ENCODE measurements at places on chromosomes 2 and 18.

DNA sequence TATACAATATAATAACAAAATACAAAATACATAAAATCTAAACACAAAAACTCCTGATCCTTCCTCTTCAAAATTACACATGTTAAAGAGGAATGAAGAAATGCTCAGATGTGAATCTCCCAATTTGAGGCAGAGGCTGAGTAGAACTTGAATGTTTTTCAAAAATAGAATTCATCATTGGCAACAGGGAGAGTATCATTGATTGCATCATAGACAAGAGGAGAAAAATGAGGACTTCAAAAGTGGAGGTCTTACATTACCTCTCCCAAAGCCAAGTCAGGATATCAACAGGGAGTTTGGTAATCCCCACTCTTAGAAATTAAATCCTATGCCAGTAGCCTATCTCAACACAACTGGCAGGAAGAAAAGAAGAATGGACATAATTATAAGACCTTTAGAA is 2023.9 kb upstream of the CELF4 start:
- DNase-seq, result no peak

DNA sequence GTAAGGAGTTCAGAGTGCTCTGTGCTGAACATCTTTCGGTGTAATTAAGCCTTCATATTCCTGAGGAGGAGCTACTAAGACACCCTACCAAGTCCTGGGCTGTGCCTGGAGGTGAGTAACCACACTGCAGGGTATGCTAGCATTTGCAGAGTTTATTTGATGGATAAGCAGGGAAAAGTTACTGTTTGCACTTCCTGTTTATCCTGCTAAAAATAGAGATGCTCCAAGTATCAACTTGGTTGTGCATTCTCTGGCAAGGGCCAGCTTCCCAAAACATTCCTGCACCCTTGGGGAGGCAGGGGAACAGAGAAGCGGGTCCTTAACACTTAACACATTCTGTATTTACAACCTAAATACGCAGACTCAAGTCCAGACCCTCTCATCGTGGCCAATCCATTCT is 49.8 kb downstream of the PARD6G start:
- DNase-seq, result no peak

DNA sequence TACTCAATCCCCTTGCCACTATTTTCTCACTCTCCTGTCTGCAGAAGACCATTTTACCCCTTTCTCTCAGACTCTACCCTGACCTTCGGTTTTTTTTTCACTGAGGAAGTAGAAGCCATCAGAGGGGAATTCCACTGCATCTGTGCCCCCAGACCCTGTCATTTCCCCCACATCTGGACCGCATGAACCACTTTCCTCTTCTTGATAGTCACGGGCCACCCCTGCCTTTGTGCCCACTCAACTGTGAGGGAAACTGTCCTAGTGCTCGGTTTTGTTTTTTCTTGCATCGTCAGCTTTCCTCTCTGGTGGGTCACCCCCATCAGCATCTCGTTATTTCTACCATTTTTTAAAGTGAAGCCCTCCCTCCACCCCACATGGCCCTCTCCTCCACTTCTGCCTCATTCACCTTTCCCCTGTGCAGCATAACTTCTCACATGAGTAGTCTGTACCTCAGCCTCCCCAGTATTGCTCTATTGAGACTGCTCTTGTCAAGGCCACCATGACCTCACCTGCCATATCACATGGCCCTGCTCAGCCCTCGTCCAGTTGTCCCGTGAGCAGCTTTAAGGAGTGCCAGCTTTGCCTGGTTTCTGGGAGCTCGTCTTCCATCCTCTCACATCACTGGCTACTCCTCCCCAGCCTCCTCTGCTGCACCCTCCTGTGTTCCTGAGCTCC is 32.4 kb downstream of the TMEM87B start:
- DNase-seq, result no peak

GRCh38 chr18:40493316-40493715 is 1461.7 kb upstream of the PIK3C3 start:
- DNase-seq, result no peak

- no peak for DNase-seq
These were observed 138.5 kb upstream of the DLX2 start for GRCh38 chr2:172241222-172241621.

- no peak for DNase-seq
These were observed 31.8 kb upstream of the FAM237A start for GRCh38 chr2:206610451-206610850.

DNA sequence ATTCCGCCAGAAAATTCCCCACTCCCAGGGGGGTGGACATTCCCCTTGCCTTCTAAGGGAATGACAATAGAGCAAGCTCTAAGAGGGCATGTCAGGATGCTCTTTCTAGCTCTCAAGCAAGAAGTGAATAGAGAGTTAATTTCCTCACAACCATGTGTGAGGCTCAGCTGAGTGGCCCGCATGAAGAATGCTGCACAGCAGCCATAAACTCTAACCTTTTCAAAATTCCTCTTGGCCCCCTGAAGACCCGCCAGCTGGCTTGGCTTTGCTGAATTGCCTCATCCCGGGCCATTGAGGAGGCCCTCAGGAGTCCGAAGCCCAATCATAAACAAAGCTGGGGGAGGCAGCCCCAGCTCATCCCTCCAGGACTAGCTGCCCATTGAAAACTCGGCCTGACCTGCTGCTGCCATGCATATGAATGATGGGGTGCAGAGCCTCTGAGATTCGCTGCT is 38.2 kb downstream of the NRP2 start:
- no peak for DNase-seq

GRCh38 chr2:2326068-2327040 is 4.7 kb downstream of the MYT1L start:
- no peak for DNase-seq

DNA sequence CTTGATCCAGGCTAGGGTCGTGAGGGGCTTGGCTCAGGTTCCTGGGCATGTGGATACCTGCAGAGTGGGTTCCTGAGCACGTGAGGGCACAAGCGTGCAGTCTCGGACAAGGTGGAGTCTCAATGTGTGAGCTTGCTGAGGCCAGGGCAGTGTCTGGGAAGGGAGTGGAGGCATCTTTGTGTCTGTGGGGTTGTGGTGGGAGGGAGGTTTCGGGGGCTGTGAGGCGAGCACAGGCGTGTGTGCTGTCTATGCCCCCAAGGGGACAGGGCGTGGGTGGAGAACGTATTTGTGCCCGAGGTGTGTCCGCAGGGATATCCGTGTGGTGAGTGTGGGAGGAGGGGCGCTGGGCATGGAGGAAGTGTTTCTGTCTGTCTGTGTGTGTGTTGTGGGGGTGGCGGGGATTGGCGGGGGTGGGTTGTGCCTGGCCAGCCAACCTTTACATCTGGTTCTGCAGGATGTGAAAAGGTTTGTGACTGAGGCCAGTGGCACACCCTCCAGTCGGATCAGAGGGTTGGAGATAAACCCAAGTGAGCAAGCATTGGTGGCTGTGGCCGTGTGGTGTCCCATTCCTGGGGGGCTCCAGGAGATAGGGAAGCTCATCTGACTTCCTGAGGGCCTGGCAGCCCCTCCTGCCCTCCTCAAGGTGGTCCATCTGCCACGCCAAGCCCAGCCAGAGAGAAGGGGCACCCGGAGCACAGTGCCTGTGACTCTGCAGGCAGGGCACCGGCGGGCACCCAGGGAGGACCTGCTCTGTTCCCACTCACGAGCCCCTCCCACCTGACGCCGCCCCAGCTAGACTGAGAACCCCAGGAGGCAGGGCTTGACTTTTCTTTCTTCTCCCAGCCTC is 57.1 kb downstream of the ZFP36L2 start:
- DNase-seq, result no peak

GRCh38 chr18:63207143-63207790 is 112.3 kb downstream of the BCL2 start:
- DNase-seq, result no peak

DNA sequence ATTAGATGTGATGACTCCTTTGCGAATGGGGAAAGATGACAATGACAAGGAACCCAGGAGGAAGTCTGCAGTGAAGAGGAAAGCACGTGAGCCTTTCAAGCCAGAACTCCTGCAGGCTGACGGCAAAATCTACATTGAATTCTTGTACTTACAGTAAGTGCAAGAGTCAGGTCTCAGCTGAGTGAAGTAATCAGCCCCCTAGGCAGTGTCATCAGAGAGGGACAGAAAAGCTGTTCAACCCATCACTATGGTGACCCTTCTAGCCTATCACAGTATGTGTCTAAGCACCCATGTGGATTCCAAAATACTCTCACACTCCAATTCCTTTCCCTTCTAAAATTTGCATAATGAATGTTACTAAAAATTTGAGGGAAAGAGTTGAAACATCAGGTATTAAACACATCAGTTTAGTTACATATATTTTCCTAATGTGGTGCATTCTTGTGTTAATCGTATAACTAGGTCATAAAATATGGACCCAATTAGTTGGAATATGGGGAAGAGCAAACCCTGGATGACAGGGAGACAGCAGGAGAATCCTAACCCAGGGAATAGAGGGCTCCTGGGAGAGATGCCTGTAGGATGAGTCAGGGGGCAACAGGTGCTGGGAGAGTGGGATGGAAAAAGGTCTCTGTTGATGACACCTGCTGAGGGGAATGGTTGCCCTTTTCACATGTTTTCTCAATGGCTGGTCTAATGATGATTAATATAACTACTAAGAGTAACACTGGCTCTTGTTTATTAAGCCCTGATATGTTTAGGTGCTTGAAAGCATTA is 39.5 kb downstream of the VWC2L start:
- DNase-seq, result no peak

- DNase-seq, result no peak
These were observed 80.7 kb upstream of the LDLRAD4 start for GRCh38 chr18:13137670-13138419.

DNA sequence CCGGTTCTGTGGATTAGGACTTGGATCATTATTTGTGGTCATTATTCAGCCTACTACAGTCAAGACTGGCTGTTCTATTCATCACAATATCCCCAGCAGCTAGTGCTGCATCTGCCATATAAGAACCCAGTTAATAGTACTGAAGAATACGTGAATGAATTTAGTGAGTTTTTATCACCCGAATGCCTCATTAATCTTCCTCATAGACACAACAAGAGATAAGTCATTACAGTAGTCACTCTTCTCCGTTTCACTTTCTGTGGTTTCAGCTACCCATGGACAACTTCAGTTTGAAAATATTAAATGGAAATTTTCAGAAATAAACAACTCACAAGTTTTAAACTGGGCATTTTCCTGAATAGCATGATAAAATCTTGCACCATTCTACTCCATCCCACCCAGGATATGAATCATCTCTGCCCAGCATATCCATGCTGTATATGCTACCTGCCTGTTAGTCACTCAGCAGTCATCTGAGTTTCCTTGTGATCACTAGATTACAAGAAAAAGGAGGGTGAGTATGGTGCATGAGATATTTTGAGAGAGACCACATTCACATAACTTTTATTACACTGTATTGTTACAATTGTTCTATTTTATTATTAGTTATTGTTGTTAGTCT is 363.7 kb upstream of the CHAC2 start:
- no peak for DNase-seq

GRCh38 chr2:230821991-230822520 is 42.7 kb upstream of the ITM2C start:
- DNase-seq, result no peak

DNA sequence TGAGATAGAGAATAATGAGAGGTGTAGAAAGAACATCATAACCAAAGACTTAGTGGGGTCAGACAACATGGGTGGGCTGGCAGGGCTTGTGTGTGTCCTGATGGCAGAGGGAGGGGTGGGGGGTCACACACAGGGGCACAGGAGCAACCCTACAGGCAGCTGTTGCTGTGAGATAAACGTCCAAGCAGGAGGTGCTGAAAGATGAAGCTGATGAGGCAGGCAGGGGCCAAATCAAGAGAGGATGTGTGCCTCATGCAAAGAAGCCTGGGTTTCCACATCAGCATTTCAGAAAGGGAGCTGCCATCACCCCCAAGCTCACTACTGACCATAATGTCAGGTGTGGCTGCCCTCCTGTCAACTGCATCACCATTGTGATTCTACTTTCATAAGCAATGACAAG is 16.0 kb upstream of the SKA1 start:
- no peak for DNase-seq

DNA sequence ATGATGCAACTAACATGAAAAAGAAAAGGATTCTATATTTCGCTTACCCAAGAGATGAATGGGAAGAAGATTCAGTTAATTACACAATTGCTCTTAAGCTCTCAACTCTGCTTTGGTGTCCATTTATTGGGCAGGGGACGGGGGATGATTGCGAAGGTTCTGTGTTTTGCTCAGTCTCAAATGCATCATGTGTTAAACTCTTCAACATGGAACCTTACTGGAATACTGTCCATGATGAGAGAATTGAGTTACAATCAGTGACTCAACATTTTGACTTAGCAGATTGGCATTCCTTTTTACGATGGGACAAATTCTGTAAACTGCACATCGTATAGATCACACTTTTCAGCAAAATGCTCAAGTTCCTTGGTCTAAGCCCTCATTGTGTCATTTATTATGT is 135.6 kb downstream of the RBMS1 start:
- DNase-seq, result no peak

GRCh38 chr18:48955830-48956261 is 5.1 kb upstream of the SMAD7 start:
- no peak for DNase-seq

DNA sequence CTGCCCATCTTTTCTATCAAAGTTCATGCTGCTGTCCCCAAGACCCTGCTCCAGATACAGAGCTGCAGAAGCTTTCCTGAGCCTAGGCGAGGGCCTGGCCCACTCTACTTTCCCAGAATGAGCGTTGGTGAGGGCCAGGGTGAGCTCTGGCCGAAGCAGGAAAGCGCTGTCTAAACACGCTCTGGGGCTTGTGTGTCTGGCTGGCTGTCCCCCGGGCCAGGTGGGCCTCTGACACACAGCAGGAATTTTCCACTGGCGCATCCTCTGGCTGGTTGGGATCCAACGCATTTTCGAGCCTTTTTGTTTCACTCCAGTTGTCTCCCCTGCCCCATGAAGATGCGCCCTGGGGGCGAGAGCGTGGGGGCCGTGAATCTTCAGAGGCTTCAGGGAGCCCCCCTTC is 17.8 kb upstream of the KCNK3 start:
- DNase-seq, result no peak

- DNase-seq, result no peak
These were observed 20.1 kb upstream of the CD207 start for GRCh38 chr2:70855667-70856066.

DNA sequence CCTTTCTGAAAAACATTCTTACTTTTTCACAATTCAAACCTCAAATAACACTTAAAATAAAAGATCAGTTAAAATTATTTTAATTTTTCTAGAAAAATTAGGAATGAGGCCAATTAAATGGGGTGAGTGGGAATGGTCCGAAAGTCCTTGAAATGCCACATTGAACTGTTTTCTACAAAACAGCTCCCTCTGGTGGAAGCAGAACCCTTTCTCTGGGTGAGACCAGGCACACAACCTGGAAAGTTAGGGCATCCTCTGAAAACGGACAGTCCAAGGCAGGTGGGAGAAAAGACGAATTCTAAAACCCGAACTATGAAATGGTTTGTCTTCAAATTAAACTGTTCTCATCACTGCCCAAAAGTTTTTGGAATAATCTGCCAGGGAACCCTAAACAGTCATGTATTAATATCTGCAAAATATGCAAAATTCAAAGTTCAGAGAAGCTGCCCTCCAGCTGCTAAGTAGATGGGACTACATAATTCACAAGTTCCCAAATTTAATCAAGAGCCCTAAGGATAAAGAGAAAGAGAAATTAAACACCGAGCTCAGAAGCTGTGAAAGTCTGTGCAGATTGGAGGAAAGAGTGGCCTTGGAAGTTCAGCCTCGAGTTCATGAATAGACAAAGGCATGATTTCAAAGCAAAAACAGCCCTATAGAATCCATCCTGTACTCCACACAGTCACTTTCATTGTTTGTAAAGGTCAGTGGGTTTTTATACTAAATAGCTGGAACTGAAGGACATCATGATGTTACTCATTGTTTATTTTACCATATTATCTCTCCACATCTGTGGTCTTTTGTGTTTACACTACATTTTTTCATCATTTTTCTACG is 108.3 kb downstream of the PIEZO2 start:
- no peak for DNase-seq
